CMK (cell line): ENCODE measurements at places on chromosomes 7 and 10.

DNA sequence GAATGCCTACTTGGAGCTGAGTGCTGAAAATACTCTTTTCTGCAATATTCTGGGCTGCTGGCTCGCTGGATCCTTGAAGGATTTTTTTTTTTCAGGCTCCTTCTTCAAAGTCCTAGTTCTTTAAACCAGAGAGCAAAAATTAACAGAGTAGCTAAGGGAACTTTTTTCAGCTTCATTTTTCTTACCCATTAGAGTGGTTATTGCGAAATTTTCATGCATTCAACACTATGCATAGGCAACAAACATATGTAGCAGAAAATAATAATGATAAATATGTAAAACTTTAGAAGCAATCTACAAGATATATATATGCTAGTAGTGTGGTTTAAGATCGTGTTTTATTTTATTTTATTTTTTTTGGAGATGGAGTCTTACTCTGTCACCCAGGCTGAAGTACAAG is 264.6 kb downstream of the SFMBT2 start:
- DNase-seq, result no peak

DNA sequence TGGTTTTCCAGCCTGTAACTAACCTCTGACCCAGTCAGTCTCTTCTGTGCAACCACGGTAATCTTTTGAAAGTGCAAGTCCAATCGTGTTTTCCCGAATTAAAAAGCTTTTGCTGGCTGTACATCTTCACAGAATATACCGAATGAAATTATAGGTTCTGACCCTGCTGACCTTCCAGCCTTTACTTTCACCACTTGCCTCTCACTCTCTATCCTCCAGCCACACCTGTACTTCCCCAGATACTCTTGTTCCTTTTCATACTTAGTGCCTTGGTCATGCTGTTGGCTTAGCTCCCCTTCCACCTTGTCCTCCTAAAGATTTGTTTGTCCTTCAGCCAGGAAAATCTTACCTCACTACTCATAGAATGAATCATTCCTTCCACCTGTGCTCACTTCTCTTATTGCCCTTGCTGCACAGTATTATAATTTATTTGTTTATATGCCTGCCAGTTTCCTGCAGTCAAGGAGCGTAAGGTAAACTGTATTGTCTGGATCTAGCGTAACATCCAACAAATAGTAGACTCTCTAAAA is 2.3 kb upstream of the PNPLA8 start:
- no peak for DNase-seq

DNA sequence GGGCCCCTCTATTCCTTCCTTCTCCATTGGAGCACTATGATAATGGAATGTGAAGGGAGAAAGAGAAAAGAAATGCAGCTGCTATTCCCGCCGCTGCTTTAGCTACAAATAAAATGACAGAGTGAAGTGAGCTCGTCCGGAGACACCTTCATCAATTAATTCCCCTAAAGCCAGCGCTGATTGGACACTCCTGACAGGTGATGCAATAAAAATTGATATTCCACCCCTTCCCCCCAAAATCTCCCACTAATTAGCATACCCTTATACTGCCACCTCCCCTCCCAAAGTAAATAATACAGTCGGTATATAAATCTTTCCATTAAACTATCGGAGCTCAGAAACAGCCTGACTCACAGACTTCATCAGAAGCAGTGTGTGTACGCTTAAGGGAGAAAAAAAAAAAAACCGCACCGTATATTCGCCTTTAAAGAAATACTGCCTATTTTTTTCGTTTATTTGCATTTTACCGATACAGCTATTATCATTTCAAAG is 7.3 kb downstream of the SKIDA1 start:
- no peak for DNase-seq

- no peak for DNase-seq
Observed at GRCh38 chr10:95646160-95646559, 10.4 kb downstream of the ALDH18A1 start.

- DNase-seq, result no peak
Observed at GRCh38 chr10:3046981-3047547, 20.3 kb upstream of the PFKP start.

DNA sequence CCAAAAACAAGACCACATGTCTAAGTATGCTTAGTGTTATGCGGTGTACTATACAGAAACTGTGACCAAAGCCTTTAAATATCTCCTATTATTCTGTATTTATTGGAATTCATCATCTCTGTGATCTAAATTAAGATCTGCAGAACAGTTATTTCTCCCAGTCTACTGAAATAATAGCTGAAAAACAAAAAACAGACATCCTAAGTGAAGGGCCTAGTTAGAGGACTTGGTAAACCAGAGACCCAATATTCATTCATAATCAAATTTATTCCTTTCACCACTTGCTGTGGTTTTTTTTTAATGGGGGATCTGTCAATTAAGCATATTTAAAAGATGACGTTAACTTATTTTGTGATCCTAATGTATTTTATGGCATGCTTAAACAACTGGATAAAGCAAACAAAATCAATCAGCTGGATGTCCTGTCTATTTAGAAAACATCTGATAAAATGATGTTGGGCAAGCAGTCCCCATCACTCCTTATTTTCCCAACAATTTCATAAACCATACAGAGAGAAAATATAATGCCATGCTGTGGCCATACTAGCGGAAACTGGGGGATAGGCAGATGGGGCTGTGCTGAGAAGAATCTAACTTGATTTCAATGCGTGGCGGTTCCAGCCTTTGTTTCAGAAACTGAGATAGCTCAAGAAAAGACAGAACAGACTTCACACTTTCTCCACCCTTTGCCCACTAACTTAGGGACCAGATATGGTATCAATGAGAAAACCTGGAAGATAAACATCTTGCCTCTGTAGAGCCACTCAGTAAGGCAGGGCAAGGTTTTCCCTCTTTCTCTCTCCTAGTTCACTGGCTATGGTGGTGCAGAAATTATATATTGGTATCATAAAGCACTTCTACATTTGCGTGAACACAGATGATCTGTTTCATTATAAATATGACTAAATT is 32.9 kb downstream of the ICA1 start:
- DNase-seq, result no peak

- DNase-seq, result no peak
Observed at GRCh38 chr10:75123088-75123682, 11.7 kb downstream of the SAMD8 start.

DNA sequence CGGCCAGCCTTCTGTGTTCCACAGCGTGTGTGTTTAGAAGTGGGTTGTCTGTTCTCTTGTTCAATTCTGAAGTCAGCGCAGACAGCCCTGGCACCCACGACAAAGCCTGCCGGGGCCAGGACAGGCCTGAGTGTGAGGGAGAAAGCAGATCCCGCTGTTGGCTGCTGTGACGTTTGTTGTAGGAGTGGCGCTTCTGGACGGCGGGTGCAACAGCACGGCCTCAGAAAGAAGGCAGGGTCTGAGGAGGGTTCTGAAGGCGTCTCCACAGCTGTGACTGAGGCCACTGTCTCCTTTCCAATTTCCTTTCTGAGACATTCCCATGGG is 76.2 kb downstream of the VIPR2 start:
- DNase-seq, result no peak
